CD8-positive, alpha-beta memory T cell (primary cell): ENCODE measurements at places on chromosomes 11 and 22. TPM values are rescaled to one million over a fixed set of nuclear protein-coding genes. Genes with fewer than 3 reads are reported as not detected.

GRCh38 chr11:113087706-113088105, 126.5 kb downstream of the NCAM1 start:
- no peak for DNase-seq
- H3K36me3 ChIP-seq: no peaks in the 10 kb centered on the region
- H3K27me3 ChIP-seq: no peaks in the 10 kb centered on the region
- H3K27ac ChIP-seq: no peak overlapping the region
- no peak overlapping the region for H3K4me3 ChIP-seq

DNA sequence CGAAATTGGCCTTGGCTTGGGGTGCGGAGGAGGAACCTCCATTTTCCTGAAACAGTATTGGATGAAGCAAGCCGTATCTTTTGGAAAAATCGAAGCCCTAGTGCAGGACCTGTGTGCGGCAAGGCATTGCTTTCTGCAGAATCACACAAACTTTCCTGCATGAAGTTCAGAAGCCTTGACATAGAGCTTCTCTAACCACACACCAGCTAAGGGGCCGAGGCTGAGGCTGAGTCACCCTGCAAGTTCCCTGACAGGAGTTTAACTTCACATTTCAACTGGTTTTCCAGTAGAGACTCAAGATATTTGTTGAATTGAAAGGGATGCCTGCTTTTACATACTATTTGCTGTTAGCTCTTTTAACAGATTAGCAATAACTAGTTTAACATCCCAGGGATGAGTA, 67.8 kb downstream of the TCF20 start:
- H3K4me3 ChIP-seq: peak overlapping the region; percentile 16
- peaks cover 28% of the 10 kb centered on the region for H3K4me1 ChIP-seq
- H3K36me3 ChIP-seq: peaks cover 12% of the 10 kb centered on the region

DNA sequence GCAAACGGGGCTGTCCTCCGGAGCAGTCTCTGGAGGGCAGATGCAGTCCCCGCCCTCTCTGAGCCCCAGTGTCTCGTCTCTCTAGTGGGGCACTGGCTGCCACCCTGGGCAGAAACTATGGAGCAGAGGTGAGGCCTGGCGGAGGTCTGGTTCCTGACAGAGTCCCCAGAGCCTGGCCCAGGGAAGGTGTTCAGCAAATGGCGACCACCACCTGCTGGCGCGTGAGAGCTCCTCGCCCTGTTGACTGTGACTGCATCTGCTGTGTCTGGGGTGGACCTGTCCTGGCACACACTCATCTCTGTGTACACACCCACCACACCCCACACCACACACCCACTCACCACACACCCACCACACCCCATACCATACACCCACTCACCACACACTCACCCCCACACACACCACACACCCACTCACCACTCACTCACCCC, 18.3 kb upstream of the TTLL12 start:
- H3K27me3 ChIP-seq: no peaks in the 10 kb centered on the region
- no peaks in the 10 kb centered on the region for H3K36me3 ChIP-seq
- no peak for DNase-seq

DNA sequence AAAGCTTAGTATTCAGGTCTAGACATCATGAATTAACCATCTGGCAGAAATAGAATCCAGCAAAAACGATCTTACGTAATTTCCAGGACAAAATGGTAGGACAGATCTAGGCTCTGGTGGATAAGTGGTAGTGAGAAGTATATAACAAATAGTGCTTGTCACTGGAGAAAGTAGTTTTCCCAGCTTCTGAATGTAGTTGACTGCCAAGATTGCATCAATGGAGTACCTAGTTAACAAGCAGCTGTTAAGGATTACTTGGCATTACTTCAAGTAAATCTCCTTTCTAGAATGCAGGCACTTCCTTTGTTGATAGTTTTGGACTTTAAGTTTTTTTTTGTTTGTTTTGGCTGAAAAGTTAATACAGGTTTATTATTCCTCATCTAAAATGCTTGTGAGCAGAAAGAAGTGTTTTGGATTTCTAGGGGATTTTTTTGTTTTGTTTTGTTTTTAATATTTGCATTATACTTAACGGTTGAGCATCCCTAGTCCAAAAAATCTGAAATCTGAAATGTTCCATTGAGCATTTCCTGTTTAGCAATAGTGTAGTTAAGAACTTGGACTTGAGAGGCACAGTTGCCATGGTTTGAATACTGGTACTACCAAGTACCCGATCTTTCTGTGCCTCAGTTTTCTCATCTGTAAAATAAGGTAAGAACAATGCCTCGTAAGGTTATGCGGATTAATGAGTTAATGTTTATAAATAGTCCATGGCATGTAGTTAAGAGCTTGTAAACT, 20.3 kb downstream of the FAM118B start:
- no peak for DNase-seq
- no peak overlapping the region for H3K4me3 ChIP-seq
- H3K36me3 ChIP-seq: no peaks in the 10 kb centered on the region
- no peaks in the 10 kb centered on the region for H3K27me3 ChIP-seq
- H3K27ac ChIP-seq: no peak overlapping the region

- no peaks in the 10 kb centered on the region for H3K4me1 ChIP-seq
- no peak overlapping the region for H3K27ac ChIP-seq
- H3K36me3 ChIP-seq: no peaks in the 10 kb centered on the region
- H3K27me3 ChIP-seq: no peaks in the 10 kb centered on the region
- H3K4me3 ChIP-seq: no peak overlapping the region
These were observed 304.1 kb upstream of the PITPNB start for GRCh38 chr22:28222976-28223745.

GRCh38 chr22:50247748-50248147, 2.9 kb upstream of the TUBGCP6 start:
- H3K27me3 ChIP-seq: no peaks in the 10 kb centered on the region
- peak overlapping the region; percentile 31 for H3K27ac ChIP-seq
- H3K4me3 ChIP-seq: no peak overlapping the region
- no peak for DNase-seq

USP2 gene
- total RNA-seq: 0.15 TPM

SCGB1D2 gene
- not detected for total RNA-seq

DERL3 gene
- 5.8 TPM for total RNA-seq

PYGM gene
- 2.2 TPM for total RNA-seq

TPBGL gene
- total RNA-seq: 0.09 TPM

KRTAP5-7 gene
- total RNA-seq: not detected
